ENCODE measurements at places on chromosomes 6 and 20. TPM values are rescaled to one million over a fixed set of nuclear protein-coding genes. Genes with fewer than 3 reads are reported as not detected.

DNA sequence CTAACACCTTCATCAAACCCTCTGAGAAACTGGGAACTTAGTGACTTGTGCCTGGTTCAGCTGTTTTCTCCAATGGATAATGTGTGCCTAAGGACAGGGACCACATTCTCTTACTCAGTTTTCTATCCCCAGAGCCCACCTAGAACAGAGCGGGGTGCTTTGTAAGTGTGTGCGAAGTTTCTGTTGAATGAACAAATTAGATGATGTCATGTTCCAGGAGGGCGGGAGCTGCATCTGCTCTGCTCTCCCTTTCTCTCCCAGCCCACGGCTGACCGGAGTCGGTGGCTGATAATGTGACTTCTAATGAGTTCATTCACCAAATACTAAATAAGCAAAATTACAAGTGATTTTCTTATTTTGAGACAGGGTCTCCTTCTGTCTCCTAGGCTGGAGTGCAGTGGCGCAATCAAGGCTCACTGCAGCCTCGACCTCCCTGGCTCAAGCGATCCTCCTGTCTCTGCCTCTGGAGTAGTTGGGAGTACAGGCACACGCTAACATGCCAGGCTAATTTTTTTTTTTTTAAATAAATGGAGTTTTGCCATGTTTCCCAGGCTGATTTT lies 60.7 kb upstream of the FNDC1 start:
- DNase-seq = peak; percentile 14

- DNase-seq = no peak
Observed at GRCh38 chr6:13248994-13249393, 79.3 kb downstream of the TBC1D7 start.

The C20orf141 gene
- total RNA-seq = not detected

The SLC17A1 gene
- total RNA-seq = not detected

The SDHAF4 gene
- 8.7 TPM for total RNA-seq

DNA sequence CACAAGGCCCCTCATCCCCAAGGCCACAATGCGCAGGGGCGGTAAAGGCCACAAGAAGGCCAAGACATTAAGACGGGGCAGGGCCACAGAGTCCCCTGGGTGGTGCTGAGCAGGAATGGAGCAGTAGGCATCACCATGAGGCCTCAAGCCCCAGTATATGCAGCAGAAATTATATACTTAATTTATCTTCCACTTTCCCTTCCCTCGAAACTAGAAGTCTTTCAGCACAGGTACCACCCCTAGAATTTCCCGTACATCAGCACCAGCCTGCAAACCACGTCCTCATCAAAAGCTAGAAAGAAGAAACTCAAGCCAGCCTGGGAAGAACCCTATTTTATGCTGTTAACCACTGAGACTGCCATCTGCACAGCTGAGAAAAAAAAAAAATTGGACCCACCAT lies 89.4 kb downstream of the PLG start:
- DNase-seq = no peak

All from fibroblast of lung (primary cell).